Mononuclear cell (primary cell): ENCODE measurements at places on chromosomes 7 and 10. TPM values are rescaled to one million over a fixed set of nuclear protein-coding genes. Genes with fewer than 3 reads are reported as not detected.

COBL gene
- total RNA-seq, result 0.10 TPM

SH2D4B gene
- 0.10 TPM for total RNA-seq

PON2 gene
- total RNA-seq, result 7.6 TPM

UCN3 gene
- not detected for total RNA-seq

SFTPA1 gene
- not detected for total RNA-seq

GIMAP8 gene
- 4.2 TPM for total RNA-seq

ANK3 gene
- total RNA-seq, result 73.0 TPM

IFIT1B gene
- 0.10 TPM for total RNA-seq

CHN2 gene
- 9.9 TPM for total RNA-seq

EPHB6 gene
- total RNA-seq, result 8.3 TPM

ASL gene
- 9.8 TPM for total RNA-seq

CUBN gene
- 6.8 TPM for total RNA-seq

KCNMA1 gene
- total RNA-seq, result 0.42 TPM

BAMBI gene
- 1.9 TPM for total RNA-seq

MTERF1 gene
- total RNA-seq, result 14.5 TPM

TFR2 gene
- total RNA-seq, result 0.31 TPM

ELMO1 gene
- 215 TPM for total RNA-seq

SLC13A1 gene
- not detected for total RNA-seq

TMEM139 gene
- 0.10 TPM for total RNA-seq

PRKCQ gene
- total RNA-seq, result 43.2 TPM

SEC24C gene
- 25.3 TPM for total RNA-seq

GDF2 gene
- not detected for total RNA-seq

VAX1 gene
- not detected for total RNA-seq

HKDC1 gene
- 1.0 TPM for total RNA-seq

HABP2 gene
- total RNA-seq, result not detected

SH3PXD2A gene
- total RNA-seq, result 3.1 TPM

SEMA4G gene
- 0.10 TPM for total RNA-seq

ATOH7 gene
- total RNA-seq, result not detected

CYP2C19 gene
- total RNA-seq, result not detected

ENO4 gene
- total RNA-seq, result not detected

OR13A1 gene
- total RNA-seq, result 0.10 TPM

HYAL4 gene
- total RNA-seq, result not detected

C7orf33 gene
- total RNA-seq, result not detected

FBXO24 gene
- 0.21 TPM for total RNA-seq

CYP3A4 gene
- not detected for total RNA-seq

OR2A42 gene
- 0.10 TPM for total RNA-seq

ZNF282 gene
- 10.7 TPM for total RNA-seq

AKR1C2 gene
- 0.21 TPM for total RNA-seq

WAPL gene
- total RNA-seq, result 72.5 TPM

EEF1AKMT2 gene
- total RNA-seq, result 21.3 TPM

ESYT2 gene
- total RNA-seq, result 145 TPM

ZNF853 gene
- 3.8 TPM for total RNA-seq

NEUROD6 gene
- not detected for total RNA-seq

KDM7A gene
- 57.5 TPM for total RNA-seq

DNAJC1 gene
- 50.1 TPM for total RNA-seq

H2BK1 gene
- not detected for total RNA-seq

MMD2 gene
- not detected for total RNA-seq

COX19 gene
- total RNA-seq, result 33.4 TPM

SAP25 gene
- total RNA-seq, result 1.8 TPM

FOXI2 gene
- not detected for total RNA-seq

NODAL gene
- total RNA-seq, result not detected

OR2A12 gene
- not detected for total RNA-seq

COL26A1 gene
- total RNA-seq, result 0.21 TPM
